LNCaP clone FGC (cell line): ENCODE measurements at places on chromosomes 5 and 9.
A peak's percentile ranks its signal among the peaks of the same experiment; 100 is the strongest.

DNA sequence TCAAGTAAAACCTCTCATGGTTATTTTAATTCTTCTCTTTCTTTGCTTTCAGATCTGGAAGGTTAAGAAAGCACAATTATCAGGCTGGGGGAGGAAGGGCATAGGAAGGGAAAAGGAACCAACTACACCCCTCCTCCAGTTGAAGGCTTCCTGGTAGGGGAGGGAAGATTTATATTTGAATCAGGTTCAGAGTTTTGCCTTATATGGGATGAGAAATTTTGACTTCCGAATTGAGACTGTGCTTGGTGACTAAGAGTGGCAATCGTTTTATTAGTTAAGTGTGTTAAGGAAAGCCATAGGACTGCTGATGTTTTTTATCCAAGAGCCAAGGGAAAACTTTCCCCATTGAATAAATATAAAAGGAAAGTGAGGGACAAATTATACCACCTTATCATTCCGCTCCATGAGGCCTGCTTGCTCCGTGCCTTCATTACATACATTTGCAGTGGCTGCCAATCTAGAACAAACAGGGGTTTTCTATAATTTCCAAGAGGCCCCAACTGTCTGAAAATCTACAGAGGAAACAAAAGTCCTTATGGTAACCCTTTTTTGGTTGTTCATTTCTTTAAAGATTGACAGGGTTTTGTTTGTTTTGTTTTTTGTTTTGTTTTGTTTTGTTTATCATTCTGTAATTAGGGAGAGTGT is 115.7 kb upstream of the EPB41L4A start:
- DNase-seq: no peak

DNA sequence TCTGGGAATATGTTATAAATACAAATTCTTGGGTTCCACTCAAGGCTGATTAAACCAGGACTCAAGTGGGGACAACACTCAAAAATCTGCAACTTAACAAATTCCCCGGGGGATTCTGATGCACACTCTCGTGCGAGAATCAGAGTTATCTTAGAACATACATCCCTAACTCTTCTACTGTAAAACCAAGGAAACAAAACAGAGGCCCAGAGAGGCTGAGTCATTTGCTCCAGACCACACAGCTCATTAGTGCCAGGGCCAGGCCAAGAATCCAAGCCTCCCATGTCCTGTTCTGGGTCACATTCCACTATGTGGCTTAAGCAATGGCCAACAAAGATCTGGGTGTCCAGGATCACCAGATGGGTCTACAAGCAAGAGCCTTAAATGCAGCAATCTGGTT is 166.0 kb downstream of the ADAMTS12 start:
- no peak for DNase-seq

DNA sequence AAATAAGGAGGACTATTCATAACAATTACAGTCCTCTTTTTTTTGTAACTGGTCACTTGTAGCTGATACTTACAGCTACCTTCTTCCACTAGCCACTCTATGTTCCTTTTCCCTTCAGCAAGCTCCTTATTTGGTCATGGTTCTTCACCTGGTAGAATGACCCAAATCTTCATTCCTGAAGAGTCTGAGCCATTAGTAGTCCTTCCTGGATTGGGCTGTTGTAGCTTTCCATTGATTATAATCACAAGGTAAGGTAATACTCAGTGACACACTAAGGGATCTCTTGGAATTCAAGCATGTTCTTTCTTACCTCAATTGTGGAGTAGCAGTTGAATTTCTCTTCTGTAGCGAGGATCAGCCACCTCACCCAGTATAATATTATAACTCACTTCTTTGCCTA is 25.5 kb upstream of the ITGA2 start:
- no peak for DNase-seq

DNA sequence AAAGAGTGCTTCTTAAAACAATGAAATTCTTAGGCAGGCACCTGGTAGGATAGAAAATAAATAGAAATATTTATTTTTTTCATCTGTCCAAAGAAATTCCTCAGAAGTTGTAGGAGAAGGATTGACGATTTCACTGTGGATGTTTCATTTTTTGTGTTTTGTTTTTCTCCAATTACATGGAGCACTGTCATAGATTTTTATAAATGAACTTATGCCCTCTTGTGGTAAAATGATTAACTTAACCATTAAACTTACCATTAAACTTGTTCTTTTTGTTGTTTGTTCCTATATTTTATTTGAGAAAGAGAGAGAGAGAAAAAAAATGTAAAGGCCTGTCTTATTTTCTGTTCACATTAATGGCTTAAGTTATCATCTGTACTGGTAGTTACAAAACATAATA is 339.2 kb downstream of the PRR16 start:
- DNase-seq: no peak

GRCh38 chr5:69034898-69035297 is 58.9 kb upstream of the SLC30A5 start:
- DNase-seq: no peak

- no peak for DNase-seq
These were observed 1.1 kb upstream of the LPAR1 start for GRCh38 chr9:111039231-111039906.

- DNase-seq: no peak
These were observed 71.0 kb downstream of the SSBP2 start for GRCh38 chr5:81679885-81680284.

GRCh38 chr5:669111-669841 is 23.9 kb downstream of the TPPP start:
- no peak for DNase-seq

GRCh38 chr9:14824481-14824880 is 85.7 kb downstream of the FREM1 start:
- no peak for DNase-seq

GRCh38 chr9:79812507-79813257 is 240.9 kb downstream of the TLE4 start:
- DNase-seq: no peak

GRCh38 chr9:1456301-1457024 is 406.3 kb downstream of the DMRT2 start:
- no peak for DNase-seq

DNA sequence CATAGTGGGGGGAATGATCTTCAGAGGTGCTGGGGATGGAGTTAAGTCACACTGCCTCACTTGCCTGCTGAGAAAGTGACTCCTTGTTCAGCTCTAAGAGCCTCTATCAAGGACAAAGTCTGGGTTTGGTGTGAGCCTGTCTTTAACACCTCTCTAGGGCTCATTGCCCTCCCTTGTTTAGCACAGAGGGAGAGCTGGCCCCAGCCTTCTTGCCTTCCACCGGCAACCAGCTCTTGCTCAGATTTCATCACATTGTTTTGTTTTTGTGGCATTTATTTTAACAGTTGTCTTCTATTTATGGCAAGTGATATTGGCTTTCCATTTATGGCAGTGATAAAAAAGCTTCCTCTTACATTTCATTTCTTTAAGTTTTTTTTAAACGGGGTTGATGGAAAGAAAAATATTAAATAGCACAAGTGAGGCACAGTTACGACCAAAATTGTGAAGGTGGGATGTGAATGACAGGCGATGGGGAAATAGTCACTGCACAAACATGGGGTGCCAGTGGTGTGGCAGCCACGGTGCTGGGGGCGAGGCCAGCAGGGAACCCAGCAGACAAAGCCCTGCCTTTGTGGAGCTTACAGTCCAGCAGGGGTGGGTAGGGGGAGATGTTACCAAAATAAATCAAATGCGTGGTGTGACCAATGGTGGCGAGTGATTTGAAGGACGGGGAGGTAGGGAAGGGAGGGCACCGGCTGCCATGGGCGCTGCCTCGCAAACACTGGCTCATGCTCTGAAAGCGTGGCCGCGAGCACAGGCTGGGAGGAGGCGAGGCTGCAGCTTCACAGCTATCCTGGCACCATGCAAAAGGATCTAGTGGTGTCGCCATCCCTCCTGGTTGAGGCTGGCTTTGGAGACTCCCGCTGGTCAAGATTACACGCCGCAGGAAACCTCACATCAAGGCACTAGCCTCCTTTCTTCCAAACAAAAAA is 21.2 kb upstream of the UNC5A start:
- no peak for DNase-seq

GRCh38 chr5:168471785-168472184 is 14.5 kb upstream of the RARS1 start:
- DNase-seq: no peak

GRCh38 chr9:78028926-78029325 is 2.7 kb downstream of the GNAQ start:
- DNase-seq: no peak

DNA sequence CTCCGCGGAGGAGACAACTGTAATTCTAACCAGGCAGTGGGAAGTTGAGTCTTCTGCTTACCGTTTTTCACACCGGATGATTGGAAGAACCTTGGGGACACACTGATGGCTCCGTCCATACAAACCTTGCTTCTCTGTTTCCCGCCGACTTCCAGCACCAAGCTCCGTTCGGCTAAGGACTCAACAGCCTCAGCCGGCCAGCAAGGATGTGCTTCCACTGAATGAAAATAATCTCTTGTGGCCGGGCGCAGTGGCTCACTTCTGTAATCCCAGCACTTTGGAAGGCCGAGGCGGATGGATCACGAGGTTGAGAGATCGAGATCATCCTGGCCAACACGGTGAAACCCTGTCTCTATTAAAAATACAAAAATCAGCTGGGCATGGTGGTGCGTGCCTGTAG is 1.8 kb upstream of the EDF1 start:
- DNase-seq: no peak

- no peak for DNase-seq
These were observed 3.0 kb upstream of the ARRDC3 start for GRCh38 chr5:91386120-91386519.

- DNase-seq: no peak
These were observed 23.2 kb downstream of the CDKN2A start for GRCh38 chr9:21970800-21971640.

DNA sequence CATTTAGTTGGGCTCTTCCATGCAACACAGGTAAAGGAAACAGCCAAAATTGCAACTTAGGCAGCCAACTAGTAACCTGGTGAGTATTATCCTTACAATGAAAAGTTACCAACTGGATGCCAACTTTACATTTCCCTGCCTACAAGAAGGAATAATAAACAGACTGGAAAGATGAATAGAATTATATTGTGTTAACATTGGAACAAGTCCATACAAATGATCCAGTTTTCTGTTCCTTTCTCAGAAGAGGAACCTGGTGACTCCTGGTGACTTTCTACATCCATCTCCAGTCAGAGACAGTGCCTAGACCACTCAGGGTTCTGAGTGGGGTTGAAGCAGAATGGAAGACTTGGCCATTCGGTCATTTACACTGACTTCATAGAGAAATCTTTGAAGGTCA is 20.6 kb downstream of the MARCHF3 start:
- peak; percentile 59 for DNase-seq

GRCh38 chr9:95516734-95517558 is at the start of gene PTCH1:
PTCH1 (minus strand) TSS chr9:95516971.
- DNase-seq: no peak

GRCh38 chr9:36389590-36389989 is 10.5 kb downstream of the RNF38 start:
- DNase-seq: no peak

DNA sequence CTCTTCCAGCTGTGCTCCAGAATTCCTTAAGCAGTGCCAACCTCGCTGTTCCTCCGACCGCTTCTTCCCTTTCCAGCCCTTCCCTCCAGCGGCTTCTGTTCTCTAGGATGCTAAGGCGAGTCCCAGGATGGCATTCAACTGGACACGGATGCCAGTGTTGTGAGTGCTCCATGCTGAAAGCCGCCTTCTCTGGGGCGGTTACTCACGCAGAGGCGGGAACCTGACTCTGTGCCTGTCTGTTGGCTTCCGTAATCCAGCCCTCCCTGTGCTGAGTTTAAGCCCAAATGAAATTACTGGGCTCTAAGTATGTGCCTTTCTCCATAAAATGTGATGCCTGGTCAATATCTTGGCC is 20.2 kb downstream of the COL5A1 start:
- DNase-seq: no peak
